ENCODE measurements at places on chromosomes 5 and 9. TPM values are rescaled to one million over a fixed set of nuclear protein-coding genes. Genes with fewer than 3 reads are reported as not detected.

DNA sequence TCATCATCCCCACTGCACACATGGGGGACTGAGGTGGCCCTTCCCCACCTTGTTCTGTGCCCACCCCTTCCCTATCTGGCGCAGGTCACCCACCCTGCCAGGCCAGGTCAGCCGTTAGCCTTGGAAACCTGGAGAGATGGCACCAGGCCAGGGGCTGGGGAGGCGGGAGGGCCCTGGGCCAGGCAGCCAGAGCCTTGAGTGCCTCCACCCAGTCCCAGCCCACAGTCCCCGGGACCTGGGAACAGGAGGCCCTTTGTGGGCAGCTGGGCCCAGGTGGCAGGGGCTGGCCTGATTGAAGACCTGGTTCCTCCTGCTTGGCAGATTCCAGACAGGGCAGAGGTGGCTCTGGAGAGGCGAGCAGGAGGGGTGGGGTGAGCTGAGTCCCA, 70.6 kb downstream of the LRSAM1 start:
- no peak for DNase-seq
- no peak overlapping the region for H3K4me3 ChIP-seq
- peak overlapping the region; percentile 56 for H3K27ac ChIP-seq
- H3K27me3 ChIP-seq: no peaks in the 10 kb centered on the region

The TOMM5 gene
- 99.0 TPM for total RNA-seq

GRCh38 chr5:122730456-122730855, 44.4 kb upstream of the SNX2 start:
- H3K4me1 ChIP-seq: peaks cover 8% of the 10 kb centered on the region
- H3K4me3 ChIP-seq: no peak overlapping the region
- no peak overlapping the region for H3K27ac ChIP-seq
- no peaks in the 10 kb centered on the region for H3K27me3 ChIP-seq
- no peaks in the 10 kb centered on the region for H3K36me3 ChIP-seq

GRCh38 chr9:126205845-126206498, 120.7 kb upstream of the MVB12B start:
- no peaks in the 10 kb centered on the region for H3K4me1 ChIP-seq
- no peak for DNase-seq
- H3K36me3 ChIP-seq: no peaks in the 10 kb centered on the region

- H3K4me1 ChIP-seq: no peaks in the 10 kb centered on the region
- no peak for DNase-seq
- H3K4me3 ChIP-seq: no peak overlapping the region
- no peak overlapping the region for H3K27ac ChIP-seq
Measured at GRCh38 chr5:85143138-85143537, 758.5 kb upstream of the EDIL3 start.

DNA sequence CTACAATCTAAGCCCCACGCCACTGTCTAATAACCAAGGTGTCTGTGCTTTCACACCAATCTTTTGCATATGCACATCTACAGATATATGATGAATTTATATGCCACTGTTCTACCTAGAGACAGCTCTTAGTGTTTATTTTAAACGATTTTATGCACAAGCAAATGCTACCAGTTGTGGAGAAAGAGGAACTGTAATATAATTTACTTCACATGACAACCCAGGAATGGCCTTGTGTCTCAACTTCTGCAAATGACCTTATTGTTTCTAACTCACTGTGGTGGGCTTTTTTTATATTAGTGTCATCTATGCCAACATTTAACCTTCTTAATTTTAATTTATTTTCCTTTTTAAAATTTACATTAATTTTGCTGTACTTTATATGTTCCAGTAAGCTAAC, 531.1 kb upstream of the TLE4 start:
- H3K4me3 ChIP-seq: no peak overlapping the region
- no peaks in the 10 kb centered on the region for H3K27me3 ChIP-seq
- H3K27ac ChIP-seq: no peak overlapping the region
- H3K4me1 ChIP-seq: peaks cover 6% of the 10 kb centered on the region
- no peak for DNase-seq

DNA sequence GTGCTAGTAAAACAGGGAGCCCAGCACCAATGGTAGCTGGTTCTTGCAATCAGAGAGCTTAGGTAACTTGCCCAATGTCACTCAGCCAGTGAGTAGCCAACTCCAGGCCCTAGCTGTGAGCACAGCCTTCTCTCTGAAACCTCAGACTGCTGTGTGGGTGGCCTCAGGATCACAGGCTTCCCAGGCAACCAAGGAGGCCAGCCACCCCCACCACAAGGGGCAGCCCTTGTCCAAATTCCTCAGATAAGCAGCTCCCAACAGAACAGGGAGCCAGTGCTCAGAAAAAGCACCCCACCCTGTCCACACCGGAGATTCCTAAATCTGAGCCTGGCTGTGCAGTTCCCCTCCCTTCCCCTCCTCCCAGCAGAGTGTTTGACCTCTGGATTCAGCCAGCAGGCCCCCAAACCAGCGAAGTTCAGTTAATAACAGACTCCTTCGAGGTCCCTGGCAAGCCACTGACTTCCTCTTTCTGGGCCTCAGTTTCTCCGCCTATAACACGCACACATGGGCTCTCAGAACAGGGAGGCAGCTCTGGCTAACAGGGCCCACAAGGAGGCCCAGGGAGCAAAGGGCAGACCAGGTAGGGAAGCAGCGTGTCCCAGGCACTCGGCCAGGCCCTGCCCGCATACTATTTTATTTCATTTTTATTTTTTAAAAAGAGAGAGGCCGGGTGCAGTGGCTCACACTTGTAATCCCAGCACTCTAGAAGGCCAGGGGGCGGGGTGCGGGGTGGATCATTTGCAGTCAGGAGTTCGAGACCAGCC, 2.7 kb downstream of the EEIG1 start:
- peak overlapping the region; percentile 99 for H3K27ac ChIP-seq
- no peaks in the 10 kb centered on the region for H3K36me3 ChIP-seq
- peak overlapping the region; percentile 98 for H3K4me3 ChIP-seq
- DNase-seq: no peak
- H3K4me1 ChIP-seq: peaks cover 61% of the 10 kb centered on the region
- no peaks in the 10 kb centered on the region for H3K27me3 ChIP-seq

The CFAP77 gene
- not detected for total RNA-seq

DNA sequence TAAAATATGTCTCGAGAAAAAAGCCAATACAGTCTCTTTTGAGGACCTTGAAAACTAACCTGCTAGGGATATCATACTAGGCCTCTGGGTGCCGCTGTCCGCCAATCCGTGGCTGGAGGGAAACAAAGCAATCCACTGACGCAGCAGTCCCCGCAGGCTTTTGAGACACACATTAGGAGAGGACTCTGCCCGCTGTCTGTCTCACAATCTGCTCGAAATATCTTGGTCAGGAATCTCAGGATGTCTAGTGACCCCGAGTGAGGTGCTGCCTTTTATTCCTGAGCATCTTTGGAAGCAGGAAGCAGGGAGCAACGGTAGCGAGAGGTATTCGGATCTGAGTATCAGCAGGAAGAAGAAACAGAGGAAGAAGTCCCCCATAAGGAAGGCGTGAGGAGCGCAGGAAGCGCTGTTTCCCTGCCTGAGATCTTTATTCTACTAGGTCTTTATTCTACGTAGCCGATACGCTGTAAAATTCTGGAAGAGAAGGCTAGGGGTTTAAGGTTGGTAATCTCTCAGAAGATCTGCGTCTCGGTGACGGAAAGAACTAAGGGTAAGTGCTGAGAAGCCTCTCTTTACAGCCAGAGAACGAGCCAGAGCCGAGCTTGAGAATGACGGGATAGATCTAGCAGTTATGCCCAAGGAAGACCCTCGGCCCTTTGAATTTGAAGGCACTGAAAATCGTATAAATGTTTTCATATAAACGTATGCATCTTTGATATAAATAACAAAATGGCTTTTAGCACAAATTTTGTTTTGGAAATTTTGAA, 4.0 kb upstream of the PCDHGA1 start:
- peak overlapping the region; percentile 51 for H3K27ac ChIP-seq
- H3K27me3 ChIP-seq: no peaks in the 10 kb centered on the region
- peak overlapping the region; percentile 34 for H3K4me3 ChIP-seq
- no peaks in the 10 kb centered on the region for H3K36me3 ChIP-seq
- H3K4me1 ChIP-seq: no peaks in the 10 kb centered on the region

- no peak for DNase-seq
- H3K27ac ChIP-seq: peak overlapping the region; percentile 86
- no peak overlapping the region for H3K4me3 ChIP-seq
Measured at GRCh38 chr9:131732636-131733289, 7.1 kb downstream of the RAPGEF1 start.

DNA sequence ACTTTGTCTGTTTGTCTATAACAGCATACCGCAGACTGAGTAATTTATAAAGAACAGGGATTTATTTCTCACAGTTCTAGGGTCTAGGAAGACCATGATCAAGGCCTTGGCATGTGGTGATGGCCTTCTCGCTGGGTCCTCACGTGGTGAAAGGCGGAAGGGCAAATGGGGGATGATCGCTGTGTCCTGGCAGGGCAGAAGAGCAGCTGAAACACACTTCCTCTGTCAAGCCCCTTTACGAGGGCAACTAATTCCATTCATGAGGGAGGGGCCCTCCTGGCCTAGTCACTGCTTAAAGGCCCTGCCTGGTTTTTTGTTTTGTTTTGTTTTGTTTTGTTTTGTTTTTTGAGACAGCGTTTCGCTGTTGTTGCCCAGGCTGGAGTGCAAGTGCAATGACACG, 41.9 kb upstream of the UBTD2 start:
- no peaks in the 10 kb centered on the region for H3K27me3 ChIP-seq
- no peak overlapping the region for H3K4me3 ChIP-seq
- no peak overlapping the region for H3K27ac ChIP-seq
- no peaks in the 10 kb centered on the region for H3K36me3 ChIP-seq

GRCh38 chr9:93036887-93037475, 21.5 kb upstream of the SUSD3 start:
- DNase-seq: no peak
- peaks cover 1% of the 10 kb centered on the region for H3K4me1 ChIP-seq
- no peak overlapping the region for H3K4me3 ChIP-seq
- no peaks in the 10 kb centered on the region for H3K27me3 ChIP-seq
- H3K27ac ChIP-seq: no peak overlapping the region

The INSL4 gene
- total RNA-seq: not detected

GRCh38 chr5:35024911-35025510, 22.7 kb downstream of the AGXT2 start:
- H3K27ac ChIP-seq: no peak overlapping the region
- no peak overlapping the region for H3K4me3 ChIP-seq
- H3K36me3 ChIP-seq: no peaks in the 10 kb centered on the region
- DNase-seq: no peak
- H3K4me1 ChIP-seq: no peaks in the 10 kb centered on the region

The MEIKIN gene
- total RNA-seq: not detected

The SPINK14 gene
- not detected for total RNA-seq

The LRRC70 gene
- total RNA-seq: 0.97 TPM

- H3K4me1 ChIP-seq: no peaks in the 10 kb centered on the region
- H3K27me3 ChIP-seq: no peaks in the 10 kb centered on the region
- H3K4me3 ChIP-seq: no peak overlapping the region
Measured at GRCh38 chr9:121138561-121138960, 63.1 kb downstream of the RAB14 start.

GRCh38 chr9:36132086-36132485, 4.4 kb upstream of the GLIPR2 start:
- DNase-seq: no peak
- H3K36me3 ChIP-seq: no peaks in the 10 kb centered on the region
- no peak overlapping the region for H3K4me3 ChIP-seq
- no peaks in the 10 kb centered on the region for H3K27me3 ChIP-seq
- H3K27ac ChIP-seq: peak overlapping the region; percentile 2
- peaks cover 5% of the 10 kb centered on the region for H3K4me1 ChIP-seq

The PCDHGA4 gene
- total RNA-seq: 0.12 TPM

DNA sequence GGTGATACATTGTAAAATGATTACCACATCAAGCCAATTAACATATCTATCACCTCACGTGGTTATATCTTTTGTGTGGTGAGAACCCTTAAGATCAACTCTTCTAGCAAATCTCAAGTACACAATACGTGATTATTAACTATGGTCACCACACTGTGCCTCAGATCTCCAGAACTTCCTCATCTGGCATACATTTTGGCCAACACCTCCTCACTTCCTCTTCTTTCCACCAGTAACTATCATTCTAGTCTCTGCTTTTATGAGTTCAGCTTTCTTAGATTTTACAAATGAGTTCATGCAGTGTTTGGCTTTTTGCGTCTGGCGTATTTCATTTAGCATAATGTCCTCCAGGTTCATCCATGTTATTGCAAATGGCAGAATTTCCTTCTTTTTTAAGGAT, 35.8 kb downstream of the PRKACG start:
- no peak overlapping the region for H3K4me3 ChIP-seq
- H3K27ac ChIP-seq: no peak overlapping the region
- H3K27me3 ChIP-seq: no peaks in the 10 kb centered on the region
- DNase-seq: no peak
- H3K4me1 ChIP-seq: no peaks in the 10 kb centered on the region
- no peaks in the 10 kb centered on the region for H3K36me3 ChIP-seq

GRCh38 chr5:90056911-90057705, 352.4 kb downstream of the CETN3 start:
- no peaks in the 10 kb centered on the region for H3K27me3 ChIP-seq
- peaks cover 21% of the 10 kb centered on the region for H3K4me1 ChIP-seq
- H3K36me3 ChIP-seq: no peaks in the 10 kb centered on the region
- H3K27ac ChIP-seq: no peak overlapping the region
- DNase-seq: no peak
- no peak overlapping the region for H3K4me3 ChIP-seq

GRCh38 chr9:100489836-100490235, 16.9 kb downstream of the TMEFF1 start:
- no peak for DNase-seq
- H3K27ac ChIP-seq: no peak overlapping the region
- no peaks in the 10 kb centered on the region for H3K36me3 ChIP-seq
- no peaks in the 10 kb centered on the region for H3K4me1 ChIP-seq
- H3K4me3 ChIP-seq: no peak overlapping the region
- no peaks in the 10 kb centered on the region for H3K27me3 ChIP-seq

- no peaks in the 10 kb centered on the region for H3K4me1 ChIP-seq
- DNase-seq: no peak
- H3K4me3 ChIP-seq: no peak overlapping the region
- no peaks in the 10 kb centered on the region for H3K36me3 ChIP-seq
Measured at GRCh38 chr5:171898879-171899278, 107.6 kb downstream of the FBXW11 start.

The FRMPD1 gene
- total RNA-seq: not detected

GRCh38 chr5:122175852-122176251, 46.5 kb downstream of the ZNF474 start:
- H3K4me1 ChIP-seq: no peaks in the 10 kb centered on the region
- DNase-seq: no peak
- no peak overlapping the region for H3K27ac ChIP-seq
- no peaks in the 10 kb centered on the region for H3K27me3 ChIP-seq

DNA sequence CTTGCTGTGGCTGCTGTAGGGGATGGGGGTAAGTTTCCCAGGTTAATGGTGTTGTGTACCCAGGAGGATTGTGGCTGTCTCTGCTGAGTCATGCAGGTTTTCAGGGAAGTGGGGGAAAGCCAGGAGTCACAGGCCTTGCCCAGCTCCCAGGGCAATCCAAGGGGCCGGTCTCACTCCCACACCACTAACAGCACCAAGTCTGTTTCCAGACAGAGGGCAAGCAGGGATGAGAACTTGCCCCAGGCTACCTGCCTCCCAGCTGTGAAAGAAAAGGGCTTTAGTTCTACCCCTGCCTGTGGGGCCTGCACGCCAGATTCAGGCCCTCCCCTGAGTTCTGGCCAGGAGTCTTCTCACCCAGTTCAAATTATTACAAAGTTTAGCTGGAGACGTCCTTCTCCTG, 579.8 kb upstream of the ST8SIA4 start:
- H3K36me3 ChIP-seq: no peaks in the 10 kb centered on the region
- no peak for DNase-seq
- H3K4me3 ChIP-seq: no peak overlapping the region
- H3K27ac ChIP-seq: no peak overlapping the region
- no peaks in the 10 kb centered on the region for H3K27me3 ChIP-seq

GRCh38 chr5:150058480-150059126, 27.8 kb downstream of the CSF1R start:
- peaks cover 5% of the 10 kb centered on the region for H3K4me1 ChIP-seq
- H3K36me3 ChIP-seq: peaks cover 8% of the 10 kb centered on the region
- H3K27ac ChIP-seq: no peak overlapping the region
